ENCODE measurements at places on chromosomes 1 and 21.

DNA sequence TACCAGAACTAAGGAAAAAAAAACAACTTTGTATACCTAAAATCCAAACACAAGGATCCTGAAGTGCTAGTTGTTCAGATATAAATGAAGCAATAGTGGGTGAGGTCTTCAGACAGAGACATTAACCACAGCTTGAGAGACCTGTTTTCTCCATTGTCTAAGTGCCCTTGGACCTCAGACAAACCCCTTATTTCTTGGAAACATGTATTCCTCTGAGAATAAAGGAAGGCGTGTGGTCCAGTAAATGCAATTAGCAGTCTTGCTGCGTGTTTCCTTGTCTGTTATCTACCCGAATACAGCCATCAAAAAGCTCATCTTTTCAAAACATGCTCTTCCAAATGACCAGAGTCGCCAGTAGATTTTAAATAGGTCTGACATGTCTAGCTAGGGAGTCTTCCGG is 291.1 kb upstream of the NFIA start:
- no peak for DNase-seq

DNA sequence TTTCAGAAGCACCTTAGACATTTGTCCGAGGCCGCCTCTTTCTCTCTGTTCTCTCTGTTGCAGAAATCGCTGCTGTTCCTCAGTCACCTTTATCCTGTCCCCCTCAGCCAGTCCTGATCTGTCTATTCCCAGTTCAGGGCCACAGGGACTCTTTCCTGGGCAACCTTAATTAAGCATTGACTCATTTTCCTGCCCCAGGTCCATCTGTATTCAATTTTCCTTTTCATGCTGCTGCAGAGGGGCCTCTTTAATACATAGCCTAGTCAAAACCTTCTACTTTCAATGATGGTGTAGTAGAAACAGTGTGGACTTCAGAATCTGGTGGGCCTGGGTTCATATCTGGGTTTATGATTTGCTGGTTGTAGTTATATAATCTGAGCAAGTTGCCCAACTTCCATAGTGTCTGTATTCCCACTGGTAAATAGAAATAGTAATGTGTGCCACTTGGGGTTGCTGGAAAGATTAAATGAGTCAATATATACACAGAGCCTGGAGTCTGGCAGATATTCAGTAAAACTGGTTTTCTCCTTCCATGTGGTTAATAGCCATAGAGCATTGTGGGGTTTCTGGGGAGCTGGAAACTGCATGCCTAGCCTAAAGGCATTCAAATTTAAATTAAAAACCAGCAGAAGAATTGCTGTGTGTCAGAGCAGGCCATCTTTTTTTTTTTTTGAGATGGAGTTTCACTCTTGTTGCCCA is 4.5 kb downstream of the TRAF5 start:
- DNase-seq, result no peak

GRCh38 chr1:77279929-77280328 is 1.9 kb upstream of the AK5 start:
- DNase-seq, result no peak

- DNase-seq, result no peak
Measured at GRCh38 chr1:116678732-116679090, 11.2 kb upstream of the IGSF3 start.

- DNase-seq, result no peak
Measured at GRCh38 chr1:226466296-226466695, 58.4 kb upstream of the PARP1 start.

- DNase-seq, result no peak
Measured at GRCh38 chr1:241810769-241811405, 37.1 kb upstream of the EXO1 start.

GRCh38 chr1:19456968-19457441 is 28.3 kb downstream of the CAPZB start:
- no peak for DNase-seq
